ENCODE measurements at places on chromosomes 13 and 19.
A peak's percentile ranks its signal among the peaks of the same experiment; 100 is the strongest.

- no peak for DNase-seq
These were observed 18.1 kb downstream of the MCF2L start for GRCh38 chr13:112986946-112987681.

- no peak for DNase-seq
These were observed at the start of gene FUT6 for GRCh38 chr19:5839065-5840017. FUT6 (minus strand) TSS chr19:5839702; CDS start chr19:5832567, 7,135 bp downstream.

DNA sequence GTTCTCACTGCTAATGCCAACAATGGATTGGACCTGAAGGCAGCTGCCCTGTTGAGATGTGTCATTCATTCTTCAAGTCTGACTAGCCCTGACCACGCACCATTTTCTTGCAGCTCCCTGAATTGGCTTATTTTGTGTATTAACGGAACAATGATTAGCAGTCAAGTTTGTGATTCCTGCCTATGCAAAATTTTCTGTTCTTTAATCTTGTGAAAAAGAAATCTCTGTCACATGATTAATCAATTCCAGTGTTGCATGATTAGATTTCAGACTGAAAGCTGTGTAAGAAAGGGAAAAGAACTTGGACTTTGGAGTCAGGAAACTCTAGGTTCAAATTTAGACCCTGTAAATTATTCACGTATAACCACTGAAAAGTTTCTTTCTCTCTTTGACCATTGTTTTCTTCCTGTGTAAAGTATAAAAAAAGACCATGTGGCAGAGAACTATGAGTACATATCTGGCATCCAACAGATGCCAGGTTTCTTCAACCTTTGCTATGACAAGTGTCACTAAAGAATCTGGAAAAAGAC, 64.5 kb upstream of the SLC10A2 start:
- no peak for DNase-seq

GRCh38 chr13:52053460-52053859, 29.0 kb downstream of the UTP14C start:
- no peak for DNase-seq

GRCh38 chr19:54164369-54165068, 5.0 kb upstream of the LENG1 start:
- DNase-seq: peak; percentile 85

- no peak for DNase-seq
These were observed 58.1 kb downstream of the KCNRG start for GRCh38 chr13:50073340-50073739.

GRCh38 chr19:1066251-1066747, 668 bp upstream of the ARHGAP45 start:
- DNase-seq: no peak

DNA sequence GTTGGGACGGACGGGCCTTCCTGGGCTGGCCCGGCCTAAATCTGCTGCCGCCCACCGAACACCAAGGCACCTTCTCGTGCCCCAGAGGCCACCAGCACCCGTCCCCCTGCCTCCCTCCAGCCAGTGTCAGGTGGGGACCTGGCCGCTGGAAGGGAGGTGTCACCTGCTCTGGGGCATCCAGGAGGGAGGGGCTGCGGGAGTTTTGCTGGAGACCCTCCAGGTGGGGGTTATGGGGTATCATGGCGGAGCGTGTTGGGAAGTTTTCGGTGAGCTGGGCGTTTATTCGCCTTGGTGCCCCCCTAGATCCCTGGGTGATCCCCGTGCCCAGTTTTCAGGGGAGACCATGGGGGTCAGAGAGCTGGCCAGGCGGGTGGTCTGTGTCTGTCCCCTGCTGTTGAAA, 9.7 kb downstream of the CSNK1G2 start:
- DNase-seq: no peak

- no peak for DNase-seq
These were observed 2.7 kb downstream of the NAA16 start for GRCh38 chr13:41313659-41314197.

- DNase-seq: no peak
These were observed 697.3 kb downstream of the PCDH9 start for GRCh38 chr13:66532845-66533244.

DNA sequence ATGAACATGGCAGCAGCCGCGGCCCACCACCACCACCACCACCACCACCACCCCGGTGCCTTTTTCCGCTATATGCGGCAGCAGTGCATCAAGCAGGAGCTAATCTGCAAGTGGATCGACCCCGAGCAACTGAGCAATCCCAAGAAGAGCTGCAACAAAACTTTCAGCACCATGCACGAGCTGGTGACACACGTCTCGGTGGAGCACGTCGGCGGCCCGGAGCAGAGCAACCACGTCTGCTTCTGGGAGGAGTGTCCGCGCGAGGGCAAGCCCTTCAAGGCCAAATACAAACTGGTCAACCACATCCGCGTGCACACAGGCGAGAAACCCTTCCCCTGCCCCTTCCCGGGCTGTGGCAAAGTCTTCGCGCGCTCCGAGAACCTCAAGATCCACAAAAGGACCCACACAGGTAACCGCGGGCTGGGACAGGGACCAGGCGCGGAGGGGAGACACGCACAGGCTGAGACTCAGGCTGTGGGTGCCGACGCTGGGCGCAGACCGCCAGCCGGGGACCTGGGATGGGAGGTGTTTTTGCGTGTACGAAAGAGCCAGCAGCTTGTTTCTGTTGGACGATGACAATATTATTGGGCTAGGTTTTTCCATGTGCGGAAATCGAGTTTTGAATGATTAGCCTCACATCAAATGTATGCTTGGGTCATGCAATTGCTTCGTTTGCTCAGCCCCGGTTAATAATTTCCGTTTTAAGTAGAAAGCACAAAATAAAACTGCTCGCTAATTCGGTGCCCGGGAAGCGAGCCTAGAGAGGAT, 1.3 kb downstream of the ZIC2 start:
- DNase-seq: no peak

DNA sequence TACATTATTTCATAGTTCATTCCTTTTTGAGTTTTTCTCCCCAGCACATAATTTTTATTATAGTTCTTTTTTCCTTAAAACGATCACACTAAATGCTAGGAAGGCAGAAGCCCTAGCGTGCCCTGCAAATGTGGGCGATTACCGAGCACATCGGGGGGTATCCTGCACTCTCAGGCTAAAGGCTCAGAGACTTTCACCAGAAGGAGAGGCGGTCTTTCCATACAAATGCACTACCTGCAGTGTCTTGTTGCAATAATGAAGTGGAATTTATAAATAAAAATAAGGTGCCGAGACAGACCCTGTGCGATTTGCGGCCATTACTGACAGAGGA, 29.3 kb upstream of the SPACA7 start:
- DNase-seq: no peak

DNA sequence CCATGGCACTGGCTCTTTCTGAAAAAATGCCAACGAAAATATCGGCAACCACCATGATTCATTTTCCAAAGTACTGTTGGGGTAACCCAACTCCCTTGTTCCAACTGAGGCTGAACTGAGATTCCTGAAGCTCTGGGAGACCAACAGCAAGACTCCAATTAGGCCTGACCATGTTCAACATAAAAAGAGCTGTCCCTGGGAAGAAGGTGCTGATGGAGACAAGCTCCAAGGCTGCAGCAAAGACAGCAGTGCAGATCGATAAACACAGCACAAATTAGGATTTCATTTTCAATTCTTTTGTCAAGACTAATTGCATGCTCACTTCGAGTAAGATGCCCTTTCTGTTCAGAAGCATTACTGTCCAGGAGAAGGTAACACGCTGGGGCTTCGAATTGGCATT, 968.0 kb downstream of the UQCRFS1 start:
- no peak for DNase-seq

GRCh38 chr13:40923867-40924266, 95.2 kb downstream of the ELF1 start:
- no peak for DNase-seq

DNA sequence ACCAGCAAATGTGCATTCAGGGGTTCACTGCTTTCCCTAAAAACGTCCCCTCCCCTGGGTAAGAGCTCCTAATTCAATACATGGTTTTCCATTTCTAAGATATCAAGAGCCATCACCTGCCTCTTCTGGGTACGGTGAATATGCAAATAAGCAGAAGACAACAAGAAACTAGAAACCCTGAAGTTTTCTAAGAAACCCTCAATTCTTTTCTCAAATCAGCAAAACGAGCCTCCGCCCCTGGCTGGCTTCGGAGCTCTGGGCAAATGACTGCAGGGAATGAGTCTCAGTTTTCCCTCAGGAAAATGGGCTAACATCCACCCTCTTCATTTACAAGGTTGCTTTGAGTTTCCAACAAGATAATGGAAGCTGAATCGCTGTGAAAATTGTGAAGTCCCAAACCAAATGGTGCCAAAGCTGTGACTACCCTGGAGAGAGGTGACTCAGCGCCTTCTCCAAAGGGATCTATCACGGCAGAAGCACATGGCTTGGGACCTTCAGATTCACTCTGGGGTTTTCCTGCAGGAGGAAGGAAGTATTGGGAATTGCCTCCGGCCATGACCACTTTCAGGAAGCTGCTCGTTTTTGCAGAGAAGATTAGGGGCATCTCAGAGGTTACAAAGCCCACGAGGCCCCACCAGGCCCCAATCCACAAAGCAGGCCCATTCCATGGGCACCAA, 26.6 kb downstream of the KLF2 start:
- DNase-seq: no peak

DNA sequence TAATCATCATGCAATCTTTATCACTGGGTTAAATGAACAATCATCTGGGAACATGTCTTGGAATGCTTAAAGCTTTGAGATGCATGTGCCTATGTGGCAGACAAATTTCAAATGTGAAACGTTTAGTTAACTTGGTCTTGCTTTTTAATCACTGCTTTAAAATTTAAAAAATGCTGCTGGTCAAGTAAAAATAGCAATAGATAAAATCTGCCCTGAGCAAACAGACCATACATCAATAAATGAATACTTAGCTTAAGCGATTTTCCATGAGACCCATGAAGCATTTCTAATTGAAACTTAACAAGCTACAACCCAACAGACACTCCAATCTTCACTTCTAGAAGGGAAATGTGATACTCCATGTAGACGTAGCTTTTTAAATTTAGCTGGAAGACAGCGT, 1.9 kb upstream of the KL start:
- no peak for DNase-seq

DNA sequence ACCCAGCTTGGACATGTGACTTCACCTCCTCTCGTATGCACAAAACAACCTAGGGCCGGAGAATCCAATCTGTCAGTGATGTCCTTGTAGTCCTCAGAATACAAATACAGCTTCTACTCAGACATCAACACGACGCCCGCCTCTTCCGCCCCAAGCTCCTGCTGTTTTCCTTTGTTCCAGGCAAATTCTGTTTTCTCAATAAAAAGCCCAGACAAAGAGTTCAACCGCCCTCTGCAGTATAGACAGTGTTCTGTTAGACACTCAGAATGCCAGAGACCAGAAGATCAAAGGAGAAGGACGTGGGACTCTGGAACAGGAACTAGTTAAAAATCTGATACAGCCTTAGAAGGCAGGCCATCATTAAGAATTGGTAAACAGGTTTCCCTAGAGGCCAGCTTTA, 42.0 kb upstream of the GGACT start:
- DNase-seq: no peak

DNA sequence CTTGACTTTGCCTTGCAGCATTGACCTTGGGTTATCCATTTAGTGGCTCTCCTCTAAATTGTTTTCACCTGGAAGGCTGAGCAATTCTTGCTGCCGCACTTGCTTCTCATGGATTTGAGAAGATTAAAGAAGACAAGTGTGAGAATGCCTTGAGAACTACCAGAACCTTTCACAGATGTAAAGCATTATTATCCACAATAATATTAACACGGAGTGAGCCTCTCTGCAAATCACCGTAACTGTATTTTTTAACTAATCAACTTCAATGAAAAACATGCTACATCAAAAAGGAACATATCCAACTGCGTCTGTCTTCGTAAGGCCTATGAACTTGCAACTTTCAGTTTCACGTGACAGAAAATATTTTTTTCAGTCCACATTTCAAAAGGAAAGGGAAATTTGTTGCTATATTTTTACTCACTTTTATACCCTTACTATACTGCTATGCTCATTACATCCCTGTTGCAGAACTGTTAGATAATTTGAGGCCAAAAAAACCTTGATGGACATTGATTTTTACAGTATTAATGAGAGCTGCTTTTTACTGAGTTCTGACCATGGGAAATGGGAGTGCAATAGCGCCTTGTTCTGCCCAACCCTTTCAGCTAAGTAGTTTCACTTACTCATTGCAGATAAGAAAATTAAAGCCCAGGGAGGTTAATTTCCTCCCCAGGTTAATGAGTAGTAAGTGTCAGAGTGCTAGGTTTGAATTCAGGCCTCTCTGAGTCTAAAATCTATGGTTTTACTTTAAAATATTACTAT, 93.8 kb upstream of the RAP2A start:
- no peak for DNase-seq

- no peak for DNase-seq
These were observed 105.4 kb downstream of the ATP11A start for GRCh38 chr13:112795277-112795676.

DNA sequence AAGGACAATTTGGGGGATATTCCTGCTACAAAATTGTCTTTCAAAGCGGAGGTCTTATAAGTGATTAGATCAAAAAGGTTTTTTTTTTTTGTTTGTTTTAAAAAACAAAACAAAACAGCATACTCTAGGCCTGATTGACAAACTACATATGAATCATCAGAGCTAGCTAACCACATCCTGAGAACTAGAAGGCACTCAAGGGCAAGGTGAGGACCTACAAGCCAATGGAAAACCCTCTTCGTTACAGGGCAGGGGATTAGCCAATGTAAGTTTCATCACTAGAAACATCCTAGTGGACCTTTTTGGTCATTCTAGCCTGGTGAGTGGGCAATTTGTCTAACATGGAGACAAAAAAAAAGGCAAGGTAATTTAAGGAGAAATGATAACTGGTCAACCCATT, 428.6 kb downstream of the RFC3 start:
- DNase-seq: no peak

DNA sequence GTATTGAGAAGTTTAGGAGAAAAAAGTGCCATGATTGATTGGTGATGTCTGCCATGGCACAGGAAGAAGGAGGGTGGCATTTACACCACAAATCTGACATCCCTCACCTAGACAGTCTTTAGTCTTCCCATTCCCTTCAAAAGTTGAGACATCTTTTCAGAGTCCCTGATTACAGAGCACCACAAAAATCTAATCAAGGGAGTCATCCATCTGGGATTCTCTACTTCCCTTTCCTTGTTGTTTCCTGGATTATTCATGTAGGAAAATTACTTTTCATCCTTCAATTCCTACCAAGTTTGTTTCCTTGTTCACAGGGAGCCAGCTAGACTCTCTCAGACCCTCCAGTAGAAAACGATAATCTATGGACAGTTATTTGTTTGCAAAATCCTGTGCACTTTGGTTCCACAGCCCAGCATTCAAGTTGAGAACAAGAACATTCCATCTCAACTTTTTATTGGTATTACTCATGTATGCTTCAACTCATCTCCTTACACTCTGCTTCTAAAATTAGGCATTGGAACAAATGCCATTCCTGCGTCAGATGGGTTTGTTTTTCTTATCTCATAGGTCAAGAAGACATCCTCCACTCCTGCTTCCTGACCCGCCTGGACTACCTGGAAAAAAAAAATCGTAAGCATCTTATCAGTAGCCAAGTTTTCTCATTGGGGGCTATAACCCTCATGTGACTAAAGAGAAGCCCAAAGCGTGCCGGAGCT, 259.9 kb downstream of the FOXO1 start:
- no peak for DNase-seq

- no peak for DNase-seq
These were observed 28.0 kb downstream of the CYP4F2 start for GRCh38 chr19:15869873-15870272.

All from sigmoid colon (tissue), 7 donors.